Left ventricle myocardium inferior (tissue), 1 donor: ENCODE measurements at places on chromosomes 7 and 10.

GRCh38 chr10:61139592-61139953 lies 195.6 kb upstream of the RHOBTB1 start:
- H3K4me1 ChIP-seq: peaks cover 11% of the 10 kb centered on the region
- DNase-seq: no peak
- no peak overlapping the region for H3K27ac ChIP-seq
- no peaks in the 10 kb centered on the region for H3K27me3 ChIP-seq
- no peak overlapping the region for H3K4me3 ChIP-seq

GRCh38 chr10:71638064-71638821 lies 81.3 kb downstream of the C10orf105 start:
- no peak overlapping the region for H3K4me3 ChIP-seq
- DNase-seq: no peak
- H3K27ac ChIP-seq: no peak overlapping the region
- H3K4me1 ChIP-seq: peaks cover 20% of the 10 kb centered on the region
- peaks cover 3% of the 10 kb centered on the region for H3K27me3 ChIP-seq

DNA sequence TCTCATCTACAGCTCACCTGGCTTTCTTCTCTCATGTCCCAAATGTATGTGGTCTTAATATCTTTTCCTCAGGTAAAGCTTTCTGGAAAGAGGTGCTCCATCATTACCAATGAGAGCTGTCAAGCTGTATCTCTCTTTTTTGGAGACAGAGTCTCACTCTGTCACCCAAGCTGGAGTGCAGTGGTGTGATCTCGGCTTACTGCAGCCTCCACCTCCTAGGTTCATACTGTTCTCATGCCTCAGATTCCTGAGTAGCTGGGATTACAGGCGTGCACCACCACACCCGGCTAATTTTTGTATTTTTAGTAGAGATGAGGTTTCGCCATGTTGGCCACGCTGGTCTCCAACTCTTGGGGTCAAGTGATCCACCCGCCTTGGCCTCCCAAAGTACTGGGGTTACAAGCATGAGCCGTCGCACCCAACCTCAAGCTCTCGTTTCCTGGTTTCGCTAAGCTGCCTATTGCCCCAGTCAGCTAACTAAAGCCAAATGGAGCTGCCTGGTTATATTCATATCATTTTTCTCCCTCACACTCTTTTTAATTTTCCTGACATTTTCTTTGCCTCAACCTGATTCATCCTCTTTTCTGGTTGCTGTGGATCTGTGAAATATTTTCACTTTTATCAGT lies 60.5 kb downstream of the SUFU start:
- H3K4me1 ChIP-seq: peaks cover 5% of the 10 kb centered on the region
- H3K27ac ChIP-seq: no peak overlapping the region
- H3K36me3 ChIP-seq: no peaks in the 10 kb centered on the region
- H3K4me3 ChIP-seq: no peak overlapping the region
- no peaks in the 10 kb centered on the region for H3K27me3 ChIP-seq

- peaks cover 19% of the 10 kb centered on the region for H3K4me1 ChIP-seq
- H3K27ac ChIP-seq: no peak overlapping the region
- DNase-seq: no peak
- H3K4me3 ChIP-seq: no peak overlapping the region
These were observed 66.0 kb upstream of the PAPSS2 start for GRCh38 chr10:87593702-87594101.

- H3K27ac ChIP-seq: no peak overlapping the region
- H3K36me3 ChIP-seq: peaks cover 45% of the 10 kb centered on the region
- no peaks in the 10 kb centered on the region for H3K27me3 ChIP-seq
- DNase-seq: no peak
- peaks cover 10% of the 10 kb centered on the region for H3K4me1 ChIP-seq
These were observed 11.0 kb downstream of the AGBL3 start for GRCh38 chr7:134997214-134997885.

DNA sequence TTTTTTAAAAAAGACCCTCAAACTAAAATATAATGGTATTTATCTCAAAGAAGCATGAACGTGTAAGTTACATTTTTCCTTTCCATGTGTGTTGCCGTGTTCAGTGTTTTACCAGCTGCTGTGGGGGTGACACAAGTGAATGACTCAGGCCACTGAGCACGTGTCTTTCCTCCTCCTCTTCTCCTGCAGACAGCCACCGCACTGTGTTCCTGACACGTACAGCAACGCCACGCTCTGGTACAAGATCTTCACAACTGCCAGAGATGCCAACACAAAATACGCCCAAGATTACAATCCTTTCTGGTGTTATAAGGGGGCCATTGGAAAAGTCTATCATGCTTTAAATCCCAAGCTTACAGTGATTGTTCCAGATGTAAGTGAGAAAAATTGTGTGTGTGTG lies 29.7 kb downstream of the TMEM248 start:
- peaks cover 94% of the 10 kb centered on the region for H3K36me3 ChIP-seq
- H3K27ac ChIP-seq: no peak overlapping the region
- no peaks in the 10 kb centered on the region for H3K27me3 ChIP-seq

- H3K4me1 ChIP-seq: peaks cover 56% of the 10 kb centered on the region
- peak overlapping the region; percentile 65 for H3K27ac ChIP-seq
- DNase-seq: no peak
- no peaks in the 10 kb centered on the region for H3K27me3 ChIP-seq
These were observed 326.1 kb downstream of the GALNT17 start for GRCh38 chr7:71457846-71458590.

GRCh38 chr7:40147371-40148246 lies 12.8 kb downstream of the SUGCT start:
- H3K36me3 ChIP-seq: no peaks in the 10 kb centered on the region
- no peak overlapping the region for H3K4me3 ChIP-seq
- no peak overlapping the region for H3K27ac ChIP-seq
- no peaks in the 10 kb centered on the region for H3K4me1 ChIP-seq
- no peak for DNase-seq
- no peaks in the 10 kb centered on the region for H3K27me3 ChIP-seq

- no peaks in the 10 kb centered on the region for H3K27me3 ChIP-seq
- no peak overlapping the region for H3K27ac ChIP-seq
- no peak overlapping the region for H3K4me3 ChIP-seq
- DNase-seq: no peak
These were observed 187.6 kb upstream of the NEBL start for GRCh38 chr10:21084700-21085099.
